ENCODE measurements at places on chromosomes 2 and 18.

- DNase-seq: no peak
These were observed 300.7 kb downstream of the NOL4 start for GRCh38 chr18:33923980-33924379.

DNA sequence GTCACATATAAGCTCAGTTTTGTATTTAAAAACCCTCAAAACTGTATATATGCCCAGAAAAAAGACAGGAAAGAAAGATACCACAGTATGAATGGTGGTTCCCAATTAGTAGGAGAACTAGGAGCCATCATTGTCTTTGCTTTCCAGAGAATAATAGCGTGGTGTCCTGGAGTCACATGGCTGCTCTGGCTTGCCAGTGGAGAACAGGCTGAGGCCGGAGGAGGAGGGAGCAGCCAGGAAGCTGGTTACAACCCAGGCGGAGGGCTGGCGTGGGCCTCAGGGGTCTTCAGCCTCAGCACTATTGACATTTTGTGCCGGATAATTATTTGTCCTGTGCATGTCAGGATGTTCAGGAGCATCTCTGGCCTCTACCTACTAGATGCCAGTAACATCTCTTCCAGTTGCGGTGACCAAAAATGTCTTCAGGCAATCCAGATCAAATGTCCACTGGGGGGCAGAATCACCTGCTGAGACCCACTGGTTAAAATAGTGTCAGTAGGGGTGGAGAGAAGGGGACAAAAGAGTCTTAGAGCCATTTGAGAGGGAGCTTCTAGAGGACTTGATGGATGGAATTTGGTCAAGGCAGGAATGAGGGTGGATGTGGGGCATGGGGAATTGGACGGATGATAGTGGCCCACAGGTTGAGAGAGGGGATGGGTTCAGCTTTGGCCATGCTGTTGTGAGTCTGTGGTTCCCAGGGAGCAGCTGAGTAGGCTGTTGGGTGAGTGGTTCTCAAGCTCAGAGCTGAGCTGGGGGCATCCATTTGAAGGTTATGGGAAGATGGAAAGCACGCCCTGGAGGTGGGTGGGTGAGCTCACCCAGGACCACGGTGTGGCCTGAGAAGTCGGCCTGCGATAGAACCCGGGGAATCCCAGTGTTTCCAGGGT lies 144.9 kb downstream of the AGAP1 start:
- DNase-seq: no peak

DNA sequence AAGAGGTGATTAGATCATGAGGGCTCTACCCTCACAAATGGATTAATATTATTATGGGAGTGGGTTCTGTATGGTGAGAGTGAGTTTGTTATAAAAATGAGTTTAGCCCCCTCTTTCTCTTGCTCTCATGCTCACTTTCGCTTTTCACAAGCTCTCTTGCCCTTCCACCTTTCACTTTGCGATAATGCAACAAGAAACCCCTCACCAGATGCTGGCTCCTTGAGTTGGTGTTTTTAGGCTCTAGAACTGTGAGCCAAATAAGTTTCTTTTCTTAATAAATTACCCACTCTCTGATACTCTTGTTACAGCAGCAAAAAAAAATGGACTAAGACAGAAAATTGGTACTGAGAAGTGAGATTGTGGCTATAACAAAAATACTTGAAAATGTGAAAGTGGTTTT lies 106.5 kb downstream of the EHBP1 start:
- no peak for DNase-seq

DNA sequence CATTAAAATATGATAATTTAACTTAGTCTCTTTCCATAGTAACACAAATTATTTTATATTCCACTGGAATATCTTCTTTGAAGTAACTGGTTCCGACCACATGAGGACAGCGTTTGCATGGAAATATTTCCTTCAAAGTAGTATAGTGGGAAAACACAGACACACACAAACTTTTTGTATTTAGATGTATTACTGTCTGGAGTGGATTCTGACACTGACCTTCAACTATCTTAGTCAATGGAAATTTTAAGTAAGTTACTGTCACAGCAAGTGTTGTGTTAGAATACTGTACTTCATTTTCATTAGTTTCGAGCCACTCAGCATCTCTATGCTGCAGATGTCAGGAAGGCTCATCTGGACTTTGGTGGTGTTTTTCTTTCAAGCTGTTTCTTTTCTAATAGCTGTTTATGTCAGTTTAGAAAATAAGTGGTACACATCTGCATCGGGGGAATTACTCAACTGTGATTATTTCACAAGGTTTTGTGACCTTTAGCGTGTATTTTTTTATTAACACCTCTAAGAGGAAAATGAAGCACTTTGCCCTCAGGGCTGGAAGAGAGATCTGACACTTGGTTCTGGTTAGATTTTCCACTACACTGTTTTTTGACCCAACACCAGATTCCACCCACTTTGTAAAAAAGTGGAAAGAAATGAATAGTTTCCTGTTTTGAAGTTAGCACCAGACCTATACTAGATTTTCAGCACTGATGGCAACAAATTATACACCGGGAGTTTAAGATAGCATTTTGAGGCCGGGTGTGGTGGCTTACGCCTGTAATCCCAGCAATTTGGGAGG lies 18.9 kb upstream of the THOC1 start:
- no peak for DNase-seq

DNA sequence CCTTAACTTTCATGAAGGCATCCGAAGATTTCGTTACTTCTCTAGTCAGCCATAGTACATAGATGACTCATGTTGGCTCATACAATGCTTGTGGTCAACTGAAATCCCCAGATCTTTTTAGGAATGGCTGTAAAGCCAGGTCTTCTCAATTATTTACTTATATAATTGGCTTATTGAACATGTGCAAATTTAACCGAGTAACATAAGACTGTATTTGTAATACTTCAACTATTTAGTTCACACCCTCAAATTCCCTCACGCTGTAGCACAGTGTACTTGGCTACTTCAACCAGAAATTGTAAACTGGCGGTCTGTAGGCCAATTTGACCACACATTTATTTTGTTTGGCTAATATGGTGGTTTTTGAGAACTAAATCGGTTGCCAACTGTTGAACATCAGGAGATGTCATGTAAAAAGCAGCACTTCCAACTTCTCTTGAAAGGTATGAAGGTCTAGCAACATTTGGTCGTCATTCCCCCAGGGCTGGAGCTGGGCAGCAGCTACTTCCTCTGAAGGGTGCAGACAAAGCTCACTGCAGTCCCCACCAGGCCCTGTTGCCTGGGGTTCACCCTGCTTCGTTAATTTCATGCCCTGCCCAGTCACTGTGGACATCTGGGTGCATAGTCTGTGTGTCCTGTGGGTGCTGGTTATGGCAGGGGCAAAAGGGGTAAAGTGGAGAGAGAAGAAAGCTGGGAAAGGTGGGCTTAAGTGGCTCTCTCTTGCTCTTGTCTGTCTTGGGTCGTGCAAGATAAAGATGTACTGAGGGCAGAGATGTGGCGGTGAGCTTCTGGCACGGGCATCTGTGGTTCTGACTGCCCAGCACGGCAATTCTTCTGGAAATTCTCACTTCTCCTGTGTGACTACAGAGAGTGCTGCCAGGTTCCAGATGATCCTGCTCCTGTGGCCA lies 3.2 kb upstream of the SH3RF3 start:
- no peak for DNase-seq

DNA sequence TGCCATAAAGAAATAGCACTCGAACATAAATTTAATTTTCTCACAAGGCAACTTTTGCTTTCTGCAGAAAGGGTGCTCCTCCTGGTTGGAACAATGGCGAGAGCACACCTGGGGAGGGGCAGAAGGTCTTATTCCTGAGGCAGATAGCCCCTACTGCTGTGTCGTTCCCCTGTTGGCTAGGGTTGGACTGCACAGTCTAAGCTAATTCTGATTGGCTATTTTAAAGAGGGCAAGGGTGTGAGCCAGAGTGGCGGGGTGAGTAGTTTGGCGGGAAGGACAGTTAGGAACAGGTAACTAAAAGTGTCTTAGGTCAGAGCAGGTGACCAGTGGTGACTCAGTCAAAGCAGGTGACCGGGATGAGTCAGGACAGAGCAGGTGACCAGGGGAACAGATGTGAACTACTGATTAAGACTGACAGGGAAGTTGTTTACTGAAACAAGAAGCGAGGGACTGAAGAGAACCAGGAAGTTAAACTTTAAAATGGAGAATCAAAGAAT lies 49.7 kb upstream of the AGAP1 start:
- no peak for DNase-seq

DNA sequence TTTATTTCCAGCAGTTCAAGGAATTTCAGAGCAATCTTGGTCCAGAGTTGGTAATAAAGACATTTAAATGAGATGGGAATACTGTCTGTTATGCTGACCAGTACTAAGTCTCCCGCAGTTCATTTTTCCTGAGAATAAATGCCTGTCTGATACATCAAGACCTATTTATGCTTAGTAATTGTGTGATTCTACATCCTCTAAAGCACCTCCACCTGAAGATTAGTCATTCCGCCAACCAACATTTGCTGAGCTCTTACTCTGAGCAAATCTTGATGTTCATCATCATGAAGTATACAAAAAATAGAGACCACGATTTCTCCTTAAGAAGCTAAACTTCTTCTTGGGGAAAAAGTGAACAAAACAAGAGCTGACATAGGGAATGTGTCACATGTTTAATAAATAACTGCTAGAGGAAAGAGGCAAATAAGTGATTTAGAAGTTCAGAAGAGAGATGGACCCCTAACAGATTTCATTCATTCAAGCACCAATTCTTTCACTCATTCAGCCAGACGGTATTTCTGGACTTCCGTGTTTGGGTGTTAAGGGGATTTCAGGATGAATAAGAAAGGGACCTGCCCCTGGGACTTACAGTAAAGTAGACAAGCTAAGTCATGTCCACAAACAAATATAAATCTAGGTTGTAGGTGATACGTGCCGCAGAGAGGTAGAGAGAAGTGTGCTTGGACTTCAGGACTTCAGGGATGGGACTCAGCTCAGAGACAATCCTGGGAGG lies 34.2 kb upstream of the PPP4R1 start:
- no peak for DNase-seq

DNA sequence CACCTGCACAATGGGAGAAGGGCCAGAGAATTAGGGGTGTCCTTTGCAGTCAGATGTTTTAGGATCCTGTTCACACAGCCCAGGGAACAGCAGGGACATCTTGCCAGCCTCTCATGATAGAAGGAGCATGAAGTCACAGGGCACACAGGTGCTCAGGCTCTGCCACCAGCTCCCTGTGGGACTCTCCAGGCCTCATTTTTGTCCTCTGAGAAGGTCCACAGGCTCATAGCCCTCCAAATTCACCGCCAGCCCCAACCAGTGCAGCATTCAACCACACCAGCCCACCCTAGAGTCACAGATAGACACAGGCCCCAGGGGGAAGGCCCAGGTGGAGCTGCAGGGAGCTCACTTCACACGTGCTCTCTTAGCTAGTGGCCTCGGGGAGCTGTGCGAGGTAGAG lies 391.7 kb downstream of the TNS1 start:
- no peak for DNase-seq

DNA sequence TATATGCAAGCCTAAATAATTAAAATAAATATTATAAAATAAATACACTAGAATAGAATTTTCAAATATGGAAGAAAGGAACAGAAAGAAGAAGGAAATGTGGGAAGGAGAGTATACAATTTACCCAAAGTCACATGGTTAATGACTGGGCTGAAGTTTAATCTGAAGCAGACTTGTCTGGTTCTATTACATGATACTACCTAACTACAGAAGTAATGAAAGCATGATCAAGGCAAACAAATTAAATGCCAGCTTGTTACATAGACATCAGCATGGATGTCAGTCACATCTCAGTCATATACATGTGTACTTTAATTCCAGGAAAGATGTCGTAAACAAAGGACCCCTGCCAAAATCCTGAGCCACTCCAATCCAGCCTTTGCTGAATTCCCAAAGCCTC lies 1060.8 kb downstream of the CNTNAP5 start:
- DNase-seq: no peak

DNA sequence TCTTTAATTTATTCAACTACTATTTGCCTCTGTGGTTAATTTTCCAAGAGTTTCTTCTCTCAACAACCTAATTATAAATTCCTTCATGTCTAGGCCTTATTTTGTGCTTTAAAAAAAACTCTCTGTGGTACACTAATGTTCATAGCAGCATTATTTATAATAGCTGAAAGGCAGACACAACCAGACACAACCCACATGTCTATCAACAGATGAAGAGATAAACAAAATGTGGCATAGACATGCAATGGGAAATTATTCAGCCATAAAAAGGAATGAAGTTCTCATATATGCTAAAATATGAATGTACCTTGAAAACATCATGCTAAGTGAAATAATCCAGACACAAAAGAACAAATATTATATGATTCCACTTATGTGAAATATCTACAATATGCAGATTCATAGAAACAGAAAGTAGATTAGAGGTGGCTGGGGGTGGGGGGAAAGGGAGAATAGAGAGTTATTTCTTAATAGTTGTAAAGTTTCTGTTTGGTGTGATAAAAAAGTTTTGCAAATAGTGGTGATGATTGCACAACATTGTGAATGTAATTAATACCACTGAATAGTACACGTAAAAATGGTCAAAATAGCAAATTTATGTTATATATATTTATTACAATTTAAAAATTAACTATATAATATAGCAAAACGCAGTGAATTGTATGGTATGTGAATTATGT lies 28.1 kb upstream of the RASGRP3 start:
- no peak for DNase-seq

- no peak for DNase-seq
These were observed 646 bp downstream of the ALS2 start for GRCh38 chr2:201779901-201780673.

DNA sequence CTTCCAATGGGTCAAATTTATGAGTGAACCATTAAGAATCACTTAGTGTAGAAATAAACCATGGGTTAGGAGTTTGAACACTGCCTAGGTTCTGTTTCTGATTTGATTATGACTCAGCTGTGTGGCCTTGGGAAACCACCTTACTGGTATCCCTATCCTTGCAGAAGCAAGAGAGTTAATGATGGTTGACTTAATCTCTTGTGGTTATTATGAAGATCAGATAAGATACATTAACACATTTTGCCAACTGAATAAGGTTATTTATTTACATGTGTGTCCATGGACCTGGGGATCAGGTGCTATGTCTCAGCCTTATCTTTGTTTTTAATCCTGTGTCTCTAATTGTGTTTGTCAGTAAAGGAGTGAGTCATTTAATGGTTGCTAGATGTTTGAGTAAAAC lies 5.4 kb upstream of the KCNJ13 start:
- peak; percentile 15 for DNase-seq

- no peak for DNase-seq
These were observed 16.9 kb downstream of the GPR55 start for GRCh38 chr2:230908092-230908594.

- DNase-seq: no peak
These were observed 94.3 kb downstream of the TWIST2 start for GRCh38 chr2:238942080-238942725.

Data from stimulated activated CD4-positive, alpha-beta T cell treated with anti-CD3 and anti-CD28 coated beads, Interleukin-12 subunit alpha, Interleukin-12 subunit beta, amount 100 ng/mL, for 24 hours (primary cell).